ENCODE measurements at places on chromosomes 3 and 15.

DNA sequence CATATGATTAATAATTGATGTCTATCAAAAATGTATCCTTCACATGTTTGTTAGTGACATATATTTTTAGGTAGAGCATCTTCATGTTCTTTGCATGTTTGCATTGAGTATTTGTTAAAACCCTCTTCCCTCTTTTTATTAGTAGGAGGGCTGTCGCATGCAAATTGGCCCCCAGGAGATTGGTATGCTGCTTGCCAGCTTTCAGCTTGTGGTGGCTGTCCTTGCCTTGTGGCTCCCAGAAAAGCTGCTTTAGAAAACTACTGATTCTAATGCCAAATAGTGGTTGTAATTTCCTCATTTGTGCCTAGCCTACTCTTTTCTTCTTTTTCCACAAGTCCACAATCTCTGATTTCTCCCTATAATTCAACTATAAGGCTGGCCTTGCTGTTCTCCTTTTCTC is 886.8 kb downstream of the VGLL3 start:
- no peak for DNase-seq

- DNase-seq = no peak
Measured at GRCh38 chr3:120614765-120615164, 18.6 kb downstream of the NDUFB4 start.

GRCh38 chr3:23648326-23648995 is 157.3 kb upstream of the UBE2E1 start:
- no peak for DNase-seq

- no peak for DNase-seq
Measured at GRCh38 chr3:144770281-144770680, 798.7 kb downstream of the DIPK2A start.

DNA sequence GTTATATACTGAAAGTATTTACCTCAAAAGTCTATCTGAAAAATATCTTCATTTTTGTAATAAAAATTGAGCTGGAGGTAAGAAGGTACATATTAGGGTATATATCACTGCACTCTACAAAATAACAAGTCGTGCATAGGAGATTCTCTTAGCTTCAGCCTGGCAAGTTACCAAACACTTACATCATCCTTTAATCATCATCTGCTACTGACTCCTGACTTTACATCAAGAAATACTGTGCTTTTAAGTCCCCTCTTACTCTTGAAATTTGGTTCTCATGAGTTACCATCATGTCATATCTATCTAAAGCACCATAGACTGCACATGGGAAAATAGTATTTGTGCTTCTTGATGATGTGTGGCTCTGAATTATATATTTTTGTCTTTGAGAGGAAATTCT is 50.8 kb downstream of the LYSMD4 start:
- DNase-seq = no peak

GRCh38 chr3:162534431-162534830 is 1037.8 kb downstream of the OTOL1 start:
- no peak for DNase-seq

DNA sequence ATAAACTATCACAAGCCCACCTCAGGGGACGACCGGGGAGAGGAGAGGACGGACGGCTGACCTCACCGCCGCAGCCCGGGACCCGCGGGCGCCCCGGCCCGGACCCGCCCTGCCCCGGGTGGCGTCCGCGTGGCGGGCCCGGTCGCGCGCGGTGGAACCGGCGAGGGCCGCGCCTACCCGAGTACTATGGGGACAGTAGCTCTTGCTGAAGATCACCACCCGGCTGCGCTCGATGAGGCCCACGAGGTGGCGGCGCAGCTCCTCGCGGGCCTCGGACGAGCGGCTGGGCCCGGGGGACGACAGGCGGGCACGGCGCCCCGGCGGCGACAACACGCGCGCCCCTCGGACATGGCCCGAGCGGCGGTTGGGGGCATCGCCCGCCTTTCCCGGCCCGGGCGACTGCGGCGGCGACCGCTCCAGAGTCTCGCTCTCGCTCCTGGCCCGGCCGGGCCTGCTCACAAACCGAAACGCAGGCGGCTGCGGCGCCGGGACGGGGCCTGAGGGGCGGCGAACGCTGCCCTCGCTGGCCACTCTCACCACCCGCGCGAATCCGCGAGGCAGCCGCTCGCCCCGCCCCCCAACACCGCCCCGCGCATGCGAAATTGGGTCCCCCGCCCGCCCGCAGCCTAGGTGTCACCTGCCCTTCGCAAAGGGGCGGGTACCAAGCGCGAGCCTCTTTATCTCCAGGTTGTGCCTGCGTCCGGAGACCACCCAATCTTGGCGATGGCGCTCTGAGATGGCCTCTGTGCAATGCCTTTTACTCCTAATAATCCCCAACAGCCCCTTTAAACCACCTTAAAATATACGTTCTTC is at the start of gene TXNRD3:
Gene TXNRD3, minus strand, starts transcription at position 554 of the 813 bp plus-strand sequence.
- peak; percentile 68 for DNase-seq

- no peak for DNase-seq
Measured at GRCh38 chr3:116084999-116085791, 360.1 kb downstream of the LSAMP start.

DNA sequence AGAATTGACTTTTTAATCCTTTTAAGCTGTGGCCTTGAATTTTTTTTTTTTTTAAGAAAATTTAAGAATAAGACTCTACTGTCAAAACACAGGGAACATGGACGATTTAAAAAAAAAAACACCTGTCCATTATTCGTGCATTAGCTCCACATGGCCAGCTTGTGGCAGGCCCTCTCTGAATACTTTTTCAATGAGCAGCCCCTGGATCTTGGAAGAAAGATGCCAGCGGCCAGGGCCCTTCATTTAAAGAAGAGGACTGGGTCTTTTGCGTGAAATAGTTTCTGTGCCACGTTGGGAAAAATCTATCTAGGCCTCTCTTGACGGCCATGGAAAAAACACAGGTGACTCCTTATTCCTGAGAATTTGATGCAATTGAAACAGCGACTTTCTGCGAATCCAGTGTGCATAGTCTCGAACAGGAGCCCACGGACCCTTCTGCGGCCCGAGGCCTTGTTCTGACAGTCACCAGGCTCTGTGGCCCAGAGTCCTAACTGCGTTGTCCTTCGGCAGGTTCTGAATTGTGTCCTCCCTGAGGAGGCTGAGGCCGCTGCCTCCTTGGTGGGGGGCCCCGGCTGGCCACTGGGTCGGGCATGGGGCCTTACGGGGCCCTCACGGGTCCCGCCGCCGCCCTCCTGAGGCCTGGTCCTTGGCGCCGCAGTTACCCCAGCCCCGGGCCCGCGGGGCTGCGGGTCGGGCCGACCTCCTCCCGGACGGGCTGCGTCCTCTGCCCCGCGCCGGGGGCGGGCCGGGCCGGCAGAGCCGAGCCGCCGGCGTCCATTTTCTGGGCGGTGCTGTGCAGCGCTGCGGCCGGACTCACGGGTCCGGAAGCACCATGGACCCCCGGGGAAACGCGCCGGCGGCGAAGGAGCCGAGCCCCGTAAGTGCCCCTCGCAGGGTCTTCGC is 33.5 kb downstream of the ZBTB38 start:
- DNase-seq = peak; percentile 45

- no peak for DNase-seq
Measured at GRCh38 chr3:126854666-126855065, 128.2 kb upstream of the PLXNA1 start.

GRCh38 chr15:62498278-62498677 is 333.2 kb upstream of the C2CD4B start:
- no peak for DNase-seq

DNA sequence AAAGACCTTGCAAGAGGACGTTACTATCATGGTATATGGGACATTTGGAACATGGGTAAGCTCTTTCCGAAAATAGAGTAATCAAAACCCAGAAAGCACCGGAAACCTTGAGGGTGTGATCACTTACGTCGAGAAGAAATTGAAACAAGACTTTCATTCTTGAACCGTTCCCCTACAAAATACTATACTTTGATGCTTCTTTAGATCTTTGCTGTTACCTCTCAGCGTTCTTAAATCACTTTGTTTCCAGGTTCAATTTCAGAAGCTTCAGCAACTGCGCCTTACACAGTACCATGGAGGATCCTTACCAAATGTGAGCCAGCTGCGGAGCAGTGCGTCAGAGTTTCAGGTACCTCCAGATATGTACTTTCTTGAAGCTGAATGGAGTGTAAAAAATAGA is 10.1 kb downstream of the CRTC3 start:
- DNase-seq = no peak

DNA sequence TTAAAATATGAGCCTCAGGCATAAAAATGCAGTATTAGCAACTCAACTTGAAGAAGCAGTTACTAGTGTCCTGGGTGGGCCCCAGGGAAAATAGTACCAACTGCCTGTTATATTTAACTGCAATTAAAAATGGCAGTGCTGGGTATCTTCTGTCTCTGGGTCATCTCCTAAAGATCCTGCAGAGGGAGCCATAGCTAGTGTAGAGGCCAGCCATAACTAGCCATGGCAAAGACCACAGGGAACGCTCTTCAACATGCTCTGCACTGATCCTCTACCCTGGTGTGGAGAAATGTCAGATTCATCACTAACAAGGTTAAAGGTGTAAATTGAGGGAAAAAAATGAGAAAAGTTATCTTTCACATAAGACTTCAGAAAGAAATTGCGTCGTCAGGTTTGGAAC is 181.3 kb downstream of the SNRPN start:
- DNase-seq = no peak

DNA sequence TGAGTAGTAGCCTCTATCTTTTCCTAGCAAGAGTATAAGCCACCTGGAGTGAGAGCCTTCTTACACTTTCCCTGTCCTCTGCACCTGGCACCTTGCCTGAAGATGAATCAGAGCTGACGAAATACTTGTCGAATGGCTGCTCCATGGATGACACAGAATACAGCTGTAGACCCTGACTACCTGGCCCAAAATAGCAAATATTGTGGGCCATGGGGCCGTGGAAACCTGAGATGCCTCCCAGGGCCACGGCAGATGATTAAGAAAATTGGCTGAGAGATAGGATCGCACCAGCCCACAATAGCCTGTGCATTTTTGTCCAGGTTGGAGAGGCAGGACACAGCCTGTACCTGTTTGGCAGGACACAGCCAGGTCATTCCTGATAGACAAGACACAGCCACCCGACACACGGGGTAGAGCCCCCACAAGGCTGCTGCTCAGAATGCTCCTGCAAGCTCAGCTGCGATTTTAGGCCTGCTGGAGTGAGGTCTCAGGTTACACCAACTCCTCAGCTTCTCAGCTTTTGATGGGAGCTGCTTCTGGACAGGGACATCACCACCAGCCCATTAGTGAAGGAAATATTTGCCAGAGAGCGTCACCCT is 22.9 kb upstream of the TPM1 start:
- DNase-seq = no peak

- no peak for DNase-seq
Measured at GRCh38 chr3:148042663-148043445, 633.7 kb downstream of the ZIC1 start.

DNA sequence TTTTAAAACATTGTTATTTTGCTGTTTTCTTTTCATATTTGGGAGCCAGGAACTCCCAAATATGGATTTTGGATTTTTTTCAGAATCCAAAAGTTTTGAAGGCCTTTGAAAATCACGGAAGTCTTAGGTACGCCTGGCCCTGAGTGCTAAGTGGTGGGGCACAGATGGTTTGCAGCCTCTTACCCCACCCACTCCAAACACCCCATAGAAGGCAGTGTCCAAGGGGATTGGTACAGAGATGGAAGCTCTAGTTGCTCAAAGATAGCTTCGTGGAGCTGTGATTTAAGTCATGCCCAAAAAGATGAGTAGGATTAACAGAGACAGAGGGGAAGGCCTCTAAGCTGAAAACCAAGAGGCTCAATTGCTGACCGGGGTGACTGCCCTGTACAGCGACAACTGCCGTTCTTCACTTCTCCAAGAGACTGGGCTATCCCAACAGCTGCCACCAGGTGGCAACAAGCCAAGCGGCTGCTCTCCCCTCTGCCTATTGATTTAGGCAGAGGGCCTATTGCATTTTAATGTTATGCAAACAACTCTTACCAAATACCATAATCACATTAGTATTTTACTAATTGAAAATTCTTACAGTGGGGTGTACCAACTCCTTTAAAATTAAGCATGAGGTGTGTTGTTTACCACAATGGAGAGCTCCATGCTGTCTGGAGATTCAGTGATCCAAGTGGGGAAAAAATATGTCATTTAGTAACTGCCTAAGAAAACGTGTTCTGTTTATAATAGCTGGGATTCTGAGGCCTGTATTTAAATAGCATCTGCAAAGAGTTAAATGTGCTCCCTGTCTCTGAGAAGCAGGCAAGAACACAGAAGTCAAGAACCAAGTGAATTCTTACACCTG is 64.0 kb upstream of the C15orf61 start:
- DNase-seq = peak; percentile 79

GRCh38 chr3:183437061-183437460 is 8.6 kb upstream of the MCF2L2 start:
- DNase-seq = no peak

GRCh38 chr3:105878061-105878460 is 9.2 kb upstream of the CBLB start:
- DNase-seq = no peak

DNA sequence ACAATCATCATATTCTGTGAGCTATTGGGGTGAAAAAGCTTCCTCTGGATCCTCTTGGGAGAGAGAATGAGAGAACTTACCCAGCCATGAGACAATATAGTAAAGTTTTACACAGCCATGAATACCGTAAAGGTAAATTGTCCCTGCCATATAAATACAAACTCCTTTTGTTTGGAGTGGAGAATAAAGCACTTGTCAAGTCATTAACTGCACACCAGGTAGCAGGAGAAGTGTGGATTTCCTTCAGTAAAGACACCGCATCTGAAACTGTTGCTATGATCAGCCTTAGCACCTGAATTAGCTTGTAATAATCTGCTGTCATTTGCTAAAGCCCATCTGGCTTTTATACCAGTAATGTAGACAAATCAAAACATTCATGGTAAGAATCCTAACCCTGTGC is 336.6 kb upstream of the SLCO3A1 start:
- DNase-seq = no peak

DNA sequence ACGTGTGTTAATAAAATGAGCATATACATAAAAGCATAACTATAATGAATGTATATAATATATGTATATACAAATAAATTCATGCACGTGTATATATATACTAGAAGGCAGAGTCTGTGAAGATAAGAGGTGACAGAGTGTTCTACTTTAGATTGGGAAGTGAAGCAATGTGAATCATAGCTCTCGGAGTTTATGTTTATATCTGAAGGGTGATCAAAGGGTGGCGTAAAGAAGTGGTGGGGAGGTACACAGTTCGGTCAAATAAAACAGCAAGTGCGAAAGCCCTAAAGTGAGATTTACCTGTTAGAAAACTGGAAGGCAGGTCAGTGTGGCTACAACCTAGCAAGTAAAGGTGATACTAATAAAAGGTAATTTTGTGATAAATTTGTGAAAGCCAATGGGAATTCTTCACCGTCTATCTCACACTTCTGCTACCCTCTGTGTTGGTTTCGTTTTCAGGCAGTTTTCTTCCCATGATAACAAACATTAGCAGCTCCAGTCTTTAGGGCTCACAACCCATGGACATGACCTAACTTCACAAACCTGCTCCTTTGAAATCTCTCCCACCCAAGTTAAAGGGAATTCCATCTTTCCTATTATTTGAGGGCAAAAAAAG is 46.7 kb upstream of the BCHE start:
- DNase-seq = no peak

GRCh38 chr3:58754074-58754473 is 87.5 kb upstream of the FAM3D start:
- no peak for DNase-seq

GRCh38 chr15:58551764-58552504 is 120.1 kb downstream of the LIPC start:
- DNase-seq = no peak

- DNase-seq = no peak
Measured at GRCh38 chr15:67147396-67147949, 82.1 kb downstream of the SMAD3 start.

Measured in CD4-positive, alpha-beta T cell treated with Interleukin-4 for 1 hour (primary cell).